NCI-H748 treated with DMSO at 0.1 percent for 48 hours (cell line): ENCODE measurements at places on chromosomes 3 and 15.

DNA sequence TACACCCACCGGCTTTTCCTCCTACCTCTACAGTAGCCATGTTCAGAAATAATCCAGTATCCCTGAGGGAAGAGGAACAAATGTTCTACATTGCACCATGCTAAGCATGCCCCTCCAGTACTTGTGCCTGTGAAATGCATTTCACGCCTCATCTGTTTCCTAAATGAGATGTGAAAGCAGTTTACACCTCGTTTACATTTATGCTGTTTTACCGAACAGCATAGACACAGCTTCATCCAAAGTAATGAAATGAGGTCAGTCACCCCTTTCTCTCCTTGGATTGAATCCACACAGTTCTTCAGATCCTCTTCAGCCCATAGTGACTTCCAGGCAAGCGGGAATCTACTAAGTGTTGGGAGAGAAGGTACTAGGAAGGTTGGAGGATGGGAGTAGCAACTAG is 514.3 kb downstream of the PDCD6IP start:
- no peak for DNase-seq

DNA sequence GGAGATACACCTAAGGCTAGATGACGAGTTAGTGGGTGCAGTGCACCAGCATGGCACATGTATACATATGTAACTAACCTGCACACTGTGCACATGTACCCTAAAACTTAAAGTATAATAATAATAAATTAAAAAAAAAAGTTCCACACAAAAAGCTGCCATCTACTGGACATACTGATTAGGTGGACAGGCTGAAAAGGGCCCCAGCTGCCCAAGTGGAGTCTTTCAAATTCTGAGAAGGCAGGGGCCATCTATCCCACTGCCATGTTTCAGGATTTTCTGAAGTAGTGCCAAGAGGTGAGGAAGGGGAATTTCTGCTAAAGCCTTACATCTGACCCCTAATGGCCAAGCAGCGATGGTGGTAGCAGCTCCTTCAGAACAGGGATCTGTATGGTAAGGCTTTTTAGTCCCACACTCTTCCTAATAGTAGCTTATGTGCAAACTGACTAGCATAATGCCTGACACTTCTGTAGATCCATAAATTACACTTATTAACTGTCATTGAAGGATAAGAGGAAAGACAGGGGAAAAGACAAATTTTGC is 7.7 kb downstream of the FSTL1 start:
- DNase-seq = no peak

DNA sequence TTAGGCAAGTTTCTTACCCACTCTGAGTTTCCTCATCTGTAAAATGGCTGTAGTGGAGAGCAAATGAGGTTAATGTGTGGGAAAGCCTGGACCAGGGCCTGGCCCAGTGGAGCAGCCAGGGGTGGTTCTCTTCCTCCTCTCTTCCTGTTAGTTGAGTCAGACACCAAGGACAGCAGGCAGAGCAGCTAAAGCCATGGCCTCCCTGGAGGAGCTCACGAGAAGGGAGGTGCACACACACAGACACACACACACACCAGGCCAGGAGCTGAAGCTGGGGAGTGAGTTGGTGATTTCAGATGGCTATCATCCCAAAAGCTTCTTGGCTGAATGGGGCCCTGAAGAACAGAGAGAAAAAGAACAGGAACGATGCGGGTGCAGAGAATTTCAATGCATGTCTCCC is 33.2 kb upstream of the TSPAN3 start:
- no peak for DNase-seq

- no peak for DNase-seq
Observed at GRCh38 chr15:74664028-74664616, 31.7 kb downstream of the EDC3 start.

- no peak for DNase-seq
Observed at GRCh38 chr3:45056608-45057301, 30.7 kb downstream of the CLEC3B start.
